AG09309 (cell line): ENCODE measurements at places on chromosomes 13 and 19.

GRCh38 chr13:44206434-44206833, 167.2 kb upstream of the SERP2 start:
- no peak for DNase-seq

GRCh38 chr19:18473003-18473705, 35.2 kb upstream of the ISYNA1 start:
- no peak for DNase-seq

DNA sequence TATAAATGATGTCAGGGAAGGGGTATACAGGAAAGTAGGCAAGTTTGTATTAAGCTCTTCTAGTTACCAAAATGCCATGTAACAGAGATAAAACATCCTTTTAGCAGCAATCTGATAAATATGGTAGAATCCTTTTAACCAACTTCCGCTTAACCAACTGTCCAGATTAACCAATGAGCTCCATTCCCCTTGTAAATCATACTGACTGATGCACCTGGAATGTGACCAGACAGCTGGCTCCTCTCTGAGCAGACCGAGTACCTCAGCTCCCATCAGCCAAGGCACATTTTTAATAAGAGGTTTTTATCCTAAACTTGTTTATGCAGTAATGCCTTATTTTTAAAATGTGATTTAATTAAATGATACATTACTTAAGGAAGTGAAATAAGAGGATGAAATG, 66.4 kb downstream of the KLF12 start:
- no peak for DNase-seq

DNA sequence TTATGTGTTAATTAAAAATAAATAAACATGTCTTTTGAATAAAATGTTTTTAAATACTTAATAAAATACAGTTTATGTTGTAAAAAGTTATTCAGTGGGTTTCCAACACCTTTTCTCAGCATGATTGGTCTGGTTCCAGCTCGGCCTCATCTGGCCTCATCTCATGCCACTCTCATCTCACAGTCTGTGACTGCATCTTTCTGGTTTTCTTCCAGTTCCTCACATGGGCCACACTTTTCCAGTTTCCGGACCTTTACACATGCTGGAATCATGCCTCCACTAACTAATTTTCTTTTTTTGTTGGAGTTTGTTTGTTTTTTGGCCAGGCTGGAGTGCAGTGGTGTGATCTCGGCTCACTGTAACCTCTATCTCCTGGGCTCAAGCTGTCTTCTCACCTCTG, 82.5 kb downstream of the RUBCNL start:
- DNase-seq = no peak

- no peak for DNase-seq
Measured at GRCh38 chr19:44747739-44748425, 626 bp upstream of the BCL3 start.

GRCh38 chr19:15107061-15108010, at the start of gene SYDE1:
Gene SYDE1 (plus strand): TSS chr19:15107401. CDS start chr19:15107434, 33 bp downstream.
- DNase-seq = no peak
